HEK293T (cell line): ENCODE measurements at places on chromosomes 1 and 21.

DNA sequence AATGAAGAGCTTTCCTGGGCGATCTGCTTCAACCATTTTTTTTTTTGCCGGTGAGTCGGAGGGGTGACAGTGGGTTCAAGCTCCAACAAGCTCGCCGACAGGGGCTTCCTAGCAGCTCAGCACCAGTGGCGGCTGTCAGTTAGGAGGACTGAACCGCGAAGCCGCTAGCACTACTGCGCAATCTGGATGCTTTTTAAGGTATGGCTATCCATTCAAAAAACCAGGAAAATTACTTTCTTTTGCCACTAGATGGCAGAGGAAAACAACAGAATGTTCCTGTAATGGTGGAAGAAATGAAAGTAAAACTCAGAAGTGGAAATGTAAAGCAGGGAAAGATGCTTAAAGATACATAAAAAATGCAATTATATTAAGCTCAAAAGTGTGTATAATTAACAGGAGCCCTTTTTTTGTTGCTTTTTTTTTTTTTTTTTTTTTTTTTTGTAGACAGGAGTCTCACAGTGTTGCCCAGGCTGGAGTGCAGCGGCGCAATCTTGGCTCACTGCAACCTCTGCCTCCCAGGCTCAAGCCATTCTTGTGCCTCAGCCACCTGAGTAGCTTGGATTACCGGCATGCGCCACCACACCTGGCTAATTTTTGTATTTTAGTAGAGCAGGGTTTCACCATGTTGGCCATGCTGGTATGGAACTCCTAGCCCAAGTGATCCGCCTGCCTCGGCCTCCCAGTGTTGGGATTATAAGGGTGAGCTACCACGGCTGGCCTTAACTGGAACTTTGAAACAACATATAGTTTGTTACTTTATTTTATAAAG is 8.5 kb downstream of the KYAT3 start:
- peak; percentile 22 for DNase-seq

DNA sequence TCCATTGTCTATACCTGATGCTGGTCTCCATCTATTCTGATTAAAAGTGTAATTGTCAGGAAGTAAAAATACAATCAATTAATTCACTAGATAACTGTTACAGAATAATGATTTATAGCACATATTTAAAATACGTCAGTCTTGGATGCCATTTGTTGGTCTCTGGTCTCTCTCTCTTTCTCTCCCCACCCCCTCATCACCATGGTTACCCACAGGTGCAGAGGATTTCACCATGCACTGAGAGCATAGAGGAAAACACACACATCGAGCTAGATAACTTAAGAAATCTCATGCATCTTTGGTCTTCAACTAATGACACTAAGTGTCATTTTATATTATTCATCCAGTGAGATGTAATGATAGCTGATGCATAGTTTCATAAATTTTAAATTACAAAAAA is 33.4 kb downstream of the LRRC53 start:
- no peak for DNase-seq

DNA sequence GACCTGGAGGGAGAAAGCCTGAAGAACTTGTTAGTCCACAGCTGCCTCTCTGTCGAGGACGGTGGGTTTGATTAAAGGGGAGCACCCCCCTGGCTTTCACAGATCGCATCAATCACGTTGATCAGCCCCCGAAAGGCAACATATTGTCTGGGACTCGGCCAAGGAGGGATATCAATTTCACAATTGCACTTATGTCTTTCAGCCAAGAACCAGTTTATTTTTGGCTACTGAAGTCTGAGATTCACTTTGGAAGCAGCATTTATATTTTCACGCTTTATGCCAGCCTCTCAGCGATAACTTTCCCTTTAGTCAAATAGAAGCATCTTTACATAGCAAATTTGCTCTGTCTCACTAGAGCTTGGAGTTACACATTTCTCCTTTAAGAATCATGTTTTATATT is 253.2 kb upstream of the RRP15 start:
- no peak for DNase-seq

DNA sequence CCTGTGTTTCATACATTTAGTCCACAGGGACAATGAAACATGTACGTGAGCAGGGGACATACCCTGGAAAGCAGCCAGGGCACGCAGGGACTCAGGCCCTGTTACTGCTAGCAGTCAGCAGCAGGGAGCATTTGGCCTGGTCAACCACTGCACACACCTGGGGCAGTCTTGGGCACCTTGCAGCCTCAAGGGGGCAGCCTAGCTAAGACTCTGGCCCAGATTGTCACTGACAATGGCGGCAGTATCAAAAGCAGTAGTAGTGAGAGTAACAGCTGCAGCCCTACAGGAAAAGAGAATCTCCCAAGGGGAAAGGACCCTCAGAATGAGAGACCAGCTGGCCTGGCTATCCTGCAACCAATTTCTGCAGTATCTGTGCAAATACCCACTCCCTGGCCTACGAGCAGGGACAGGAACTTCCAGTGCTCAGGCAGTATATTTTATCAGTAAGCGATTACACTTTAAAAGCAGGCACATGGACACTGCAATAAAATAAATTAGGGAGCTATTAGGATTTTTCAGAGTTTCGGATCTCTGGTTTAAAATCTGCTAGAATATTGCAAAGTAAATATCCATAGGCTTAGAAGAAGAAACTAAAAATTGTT is 475.6 kb downstream of the LTN1 start:
- DNase-seq: peak; percentile 71

- DNase-seq: no peak
Measured at GRCh38 chr1:66575739-66576138, 41.8 kb downstream of the SGIP1 start.

DNA sequence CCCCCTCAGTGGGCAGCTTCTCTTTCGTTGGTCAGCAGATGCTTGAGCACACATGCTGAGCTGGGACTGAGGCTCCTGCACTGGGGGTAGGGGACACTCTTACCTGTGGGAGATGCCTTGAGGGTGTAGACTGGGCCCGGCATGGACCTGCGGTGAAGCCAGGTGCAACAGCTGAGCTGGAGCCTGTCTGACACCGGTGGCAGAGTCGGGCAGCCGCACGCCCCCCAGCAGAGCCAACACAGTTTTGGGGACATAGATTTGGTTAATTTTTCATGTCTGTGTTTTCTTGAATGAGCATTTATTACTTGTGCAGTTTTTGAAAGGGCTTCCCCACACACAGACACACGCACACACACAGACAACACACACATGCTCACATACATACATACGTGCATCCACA is 5.9 kb upstream of the HES5 start:
- no peak for DNase-seq

DNA sequence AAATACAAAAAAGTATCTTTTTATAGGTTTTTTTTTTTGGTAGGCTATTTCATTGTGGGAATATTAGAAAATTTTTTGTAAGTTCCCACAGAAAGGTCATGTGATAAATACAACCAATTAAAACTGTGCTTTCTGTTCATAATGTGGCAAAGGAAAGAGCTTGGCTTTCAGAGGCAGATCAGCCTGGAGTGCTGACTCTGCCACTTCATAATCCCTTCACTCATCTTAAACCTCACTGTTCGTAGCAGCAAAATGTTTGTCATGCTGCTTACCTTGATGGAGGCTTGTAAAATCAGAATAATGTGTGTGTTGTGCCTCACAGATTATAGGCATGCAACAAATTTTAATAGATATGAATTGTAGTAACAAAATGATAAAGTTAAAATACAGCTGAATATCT is 176.8 kb downstream of the ZP4 start:
- DNase-seq: no peak

- DNase-seq: no peak
Measured at GRCh38 chr1:201282216-201282615, 1.1 kb upstream of the PKP1 start.

- DNase-seq: no peak
Measured at GRCh38 chr1:70264839-70265238, 43.7 kb downstream of the SRSF11 start.

DNA sequence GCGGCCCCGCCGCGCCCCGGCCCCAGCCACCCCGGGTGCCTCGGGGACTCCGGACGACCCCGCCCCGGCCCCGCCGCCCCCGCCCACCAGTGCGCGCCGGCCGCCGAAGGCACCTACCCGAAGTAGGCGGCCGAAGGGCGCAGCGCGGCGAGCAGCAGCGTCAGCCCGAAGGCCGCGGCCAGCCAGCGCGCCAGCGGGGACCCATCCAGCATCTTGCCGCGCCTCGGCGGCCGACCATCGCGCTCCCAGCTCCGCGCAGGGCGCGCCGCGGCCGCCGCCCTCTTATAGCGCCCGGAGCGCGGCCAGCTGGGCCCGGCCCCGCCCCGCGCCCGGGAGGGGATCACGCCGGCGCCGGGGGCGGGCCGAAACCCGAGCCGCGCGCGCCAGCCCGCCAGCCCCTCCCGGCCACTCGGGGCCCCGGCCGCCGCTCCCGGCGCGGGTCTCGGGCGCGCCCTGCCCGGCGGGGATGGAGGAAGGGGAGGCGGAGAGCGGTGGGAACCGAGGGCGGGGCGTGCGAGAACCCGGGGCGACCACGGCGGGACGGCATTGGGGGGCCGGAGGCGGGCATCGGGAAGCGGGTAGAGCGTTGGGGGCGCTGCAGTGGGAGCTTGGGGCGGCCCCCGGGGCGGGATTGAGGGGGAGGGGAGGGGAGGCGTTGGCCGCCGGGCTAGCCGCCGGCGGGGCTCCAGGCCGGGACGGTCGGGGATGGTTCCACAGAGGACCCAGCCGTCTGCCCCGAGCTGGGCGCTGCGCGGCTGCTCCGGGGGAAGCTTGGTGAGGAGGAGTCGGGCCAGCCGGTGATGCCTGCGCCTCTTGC is at the start of gene WNT9A:
WNT9A (minus strand) TSS at position 257 of the 817 bp plus-strand sequence; CDS start at position 212, 45 bp downstream.
- peak; percentile 90 for DNase-seq

GRCh38 chr1:20962576-20963258 is 175.6 kb upstream of the HP1BP3 start:
- DNase-seq: no peak

DNA sequence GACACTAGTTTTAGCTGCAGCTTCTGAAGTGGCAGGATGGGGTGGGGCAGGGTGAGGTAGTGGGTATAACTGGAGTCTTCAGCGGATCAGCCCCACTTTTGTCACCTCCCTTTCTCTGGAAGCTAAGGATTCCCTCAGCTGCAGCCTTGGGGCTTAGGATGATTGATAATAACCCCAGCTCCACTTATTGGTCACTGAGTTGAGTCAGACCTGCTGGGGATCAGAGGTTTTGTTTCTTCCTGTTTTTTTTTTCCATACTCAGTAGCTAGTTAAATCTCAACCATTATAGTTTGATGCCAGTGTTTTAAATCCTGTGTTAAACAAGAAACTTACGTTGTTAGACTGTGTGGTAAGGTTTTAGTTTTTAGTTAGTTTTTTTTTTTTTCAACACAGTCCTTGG is 57.2 kb downstream of the LAMC1 start:
- no peak for DNase-seq

DNA sequence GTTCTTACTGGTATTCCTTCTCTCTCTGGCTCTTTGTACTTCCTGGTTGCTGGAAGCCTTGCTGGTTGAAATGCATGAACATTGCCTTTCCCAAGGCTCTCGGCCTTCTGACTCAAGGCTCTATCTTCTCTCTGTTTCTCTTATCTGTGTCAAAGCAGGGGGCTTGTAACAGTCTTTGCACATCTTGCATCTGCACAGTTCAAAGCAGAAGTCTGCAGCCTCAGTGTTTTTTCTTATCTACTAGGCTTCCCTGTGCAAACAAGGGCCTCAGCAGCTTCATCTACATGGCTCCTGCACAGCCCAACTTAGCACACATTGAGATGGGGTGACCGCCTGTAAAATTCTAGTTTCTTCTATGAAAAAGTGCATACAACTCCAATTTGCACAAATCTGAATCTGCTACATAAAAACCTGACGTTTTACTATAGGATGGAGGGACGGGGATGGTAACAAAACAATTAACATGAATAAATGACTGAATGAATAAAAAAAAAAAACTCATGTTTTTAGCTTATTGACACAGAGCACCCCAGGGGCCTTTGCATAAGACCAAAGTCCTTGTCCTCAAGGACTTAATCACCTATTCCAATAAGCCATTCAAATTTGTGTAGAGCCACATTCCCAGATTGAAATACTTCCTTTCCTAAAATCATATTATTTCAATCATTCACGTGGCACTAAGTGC is 458.3 kb downstream of the LMO4 start:
- DNase-seq: no peak

DNA sequence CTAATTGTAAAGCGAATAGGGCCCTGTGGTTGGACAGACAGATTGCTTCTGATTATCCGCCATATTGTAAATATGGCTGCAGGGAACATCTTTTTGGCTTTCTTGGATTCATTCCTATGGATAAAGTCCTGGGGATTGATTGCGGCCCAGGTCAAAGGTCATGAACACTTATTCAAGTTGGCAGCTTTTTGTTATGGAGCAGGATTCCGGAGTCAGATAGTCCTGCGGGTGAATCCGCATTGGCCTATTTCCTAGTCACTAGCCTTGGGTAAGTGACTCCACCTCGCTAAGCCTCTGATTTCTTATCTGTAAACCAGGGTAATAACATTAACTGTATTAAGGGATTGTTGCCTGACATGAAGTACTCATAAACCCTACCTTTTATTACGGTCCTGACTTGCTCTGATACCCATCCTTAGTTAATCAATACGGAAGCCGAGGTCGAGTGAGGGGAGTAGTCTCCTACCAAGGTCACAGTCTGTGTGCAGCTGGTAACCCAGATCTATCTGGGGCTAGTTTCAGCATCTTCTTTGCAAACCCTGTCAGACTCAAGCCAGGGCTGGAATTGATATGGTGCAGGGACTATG is 31.7 kb downstream of the EDN2 start:
- DNase-seq: no peak
